ENCODE measurements at places on chromosomes 12 and 14. TPM values are rescaled to one million over a fixed set of nuclear protein-coding genes. Genes with fewer than 3 reads are reported as not detected.
A peak's percentile ranks its signal among the peaks of the same experiment; 100 is the strongest.

- peaks cover 14% of the 10 kb centered on the region for H3K4me1 ChIP-seq
- no peaks in the 10 kb centered on the region for H3K36me3 ChIP-seq
- H3K27ac ChIP-seq: no peak overlapping the region
Observed at GRCh38 chr12:123973552-123974341, 732 bp downstream of the ZNF664 start.

DNA sequence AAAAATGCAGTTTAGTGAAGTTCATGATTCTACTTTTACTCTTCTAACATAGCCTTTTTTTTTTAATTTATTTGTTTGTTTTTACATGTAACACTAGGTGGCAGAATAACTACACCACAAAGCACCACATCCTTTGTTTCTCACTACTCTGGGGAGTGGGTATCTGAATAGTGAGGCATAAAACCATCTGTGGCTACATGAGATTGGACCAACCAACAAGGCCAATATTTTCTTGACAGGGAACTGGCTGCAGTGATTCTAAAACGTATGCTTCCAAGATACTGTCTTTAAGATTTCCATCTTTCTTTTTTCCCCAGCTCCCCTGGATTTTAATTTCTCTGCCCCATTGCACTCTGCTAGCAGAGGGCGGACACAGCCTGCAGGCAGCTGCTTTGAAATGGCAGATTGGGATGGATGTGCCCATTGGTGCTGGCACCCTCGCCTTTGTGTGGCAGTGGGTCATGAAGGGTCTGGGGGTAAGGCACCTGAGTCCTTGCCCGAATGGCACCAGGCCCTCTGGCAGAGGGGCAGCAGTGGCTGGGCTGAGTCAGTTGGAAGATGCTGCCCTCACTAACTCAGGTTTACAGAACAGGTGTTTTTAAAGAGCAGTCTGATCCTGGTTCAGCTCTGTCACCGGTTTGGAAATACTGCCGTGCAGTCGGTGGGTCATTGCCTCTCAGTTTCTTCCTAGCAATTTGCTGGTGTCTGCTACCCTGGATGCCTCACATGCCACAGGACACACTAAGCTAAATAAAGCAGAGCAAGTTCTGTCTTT lies 429.1 kb downstream of the RAD51B start:
- no peaks in the 10 kb centered on the region for H3K36me3 ChIP-seq
- no peaks in the 10 kb centered on the region for H3K27me3 ChIP-seq
- H3K27ac ChIP-seq: no peak overlapping the region
- peaks cover 65% of the 10 kb centered on the region for H3K4me1 ChIP-seq

DNA sequence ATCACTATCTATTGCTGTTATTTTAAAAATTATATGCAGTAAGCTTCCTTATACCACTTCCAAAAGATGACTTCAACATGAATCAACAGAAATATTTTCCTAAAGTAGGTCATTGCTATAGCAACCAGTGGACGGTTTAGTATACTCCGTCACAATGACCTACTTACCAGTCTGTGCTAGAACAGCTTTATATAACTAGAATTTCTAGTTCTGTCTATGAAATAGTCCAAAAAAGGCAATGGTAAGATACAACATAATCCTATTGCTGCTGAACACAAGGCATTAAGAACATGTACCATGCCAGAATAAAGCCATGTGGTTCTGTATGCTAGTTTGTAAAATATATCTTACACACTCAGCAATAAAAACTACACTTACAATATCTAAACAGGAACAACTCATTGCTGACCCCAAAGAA lies 40.7 kb upstream of the MTERF2 start:
- H3K4me1 ChIP-seq: no peaks in the 10 kb centered on the region
- no peak overlapping the region for H3K27ac ChIP-seq
- no peaks in the 10 kb centered on the region for H3K36me3 ChIP-seq
- no peak overlapping the region for H3K4me3 ChIP-seq
- H3K27me3 ChIP-seq: no peaks in the 10 kb centered on the region

DNA sequence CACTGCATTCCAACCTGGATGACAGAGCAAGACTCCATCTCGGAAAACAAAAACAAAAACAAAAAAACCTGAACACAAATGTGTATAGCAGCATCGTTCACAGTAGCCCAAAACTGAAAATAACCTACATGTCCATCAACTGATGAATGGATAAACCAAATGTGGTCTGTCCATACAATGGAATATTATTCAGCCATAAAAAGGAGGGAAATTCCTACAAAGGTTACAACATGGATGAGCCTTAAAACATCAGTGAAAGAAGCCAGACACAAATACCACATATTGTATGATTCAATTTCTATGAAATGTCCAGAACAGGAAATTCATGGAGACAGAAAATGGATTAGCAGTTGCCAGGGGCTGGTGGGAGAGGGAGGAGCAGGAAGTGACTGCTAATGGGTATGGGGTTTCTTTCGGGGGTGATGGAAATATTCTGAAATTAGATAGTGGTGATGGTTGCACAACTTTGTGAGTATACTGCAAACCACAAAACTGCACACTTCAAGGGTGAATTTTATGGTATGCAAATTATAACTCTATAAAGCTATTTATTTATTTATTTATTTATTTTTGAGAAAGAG lies 4.0 kb downstream of the MYL2 start:
- H3K4me3 ChIP-seq: no peak overlapping the region
- no peaks in the 10 kb centered on the region for H3K27me3 ChIP-seq
- H3K36me3 ChIP-seq: no peaks in the 10 kb centered on the region
- no peak overlapping the region for H3K27ac ChIP-seq
- no peak for DNase-seq
- peaks cover 20% of the 10 kb centered on the region for H3K4me1 ChIP-seq

GRCh38 chr12:6827982-6828780 lies at the start of gene P3H3:
TSS of gene P3H3 (plus strand) at chr12:6828407. CDS start at chr12:6828441, 34 bp downstream.
- peak; percentile 86 for DNase-seq
- H3K36me3 ChIP-seq: peaks cover 3% of the 10 kb centered on the region
- H3K27me3 ChIP-seq: peaks cover 33% of the 10 kb centered on the region
- peak within 1 kb of the TSS; percentile 59 for H3K27ac ChIP-seq
- peaks cover 29% of the 10 kb centered on the region for H3K4me1 ChIP-seq

DNA sequence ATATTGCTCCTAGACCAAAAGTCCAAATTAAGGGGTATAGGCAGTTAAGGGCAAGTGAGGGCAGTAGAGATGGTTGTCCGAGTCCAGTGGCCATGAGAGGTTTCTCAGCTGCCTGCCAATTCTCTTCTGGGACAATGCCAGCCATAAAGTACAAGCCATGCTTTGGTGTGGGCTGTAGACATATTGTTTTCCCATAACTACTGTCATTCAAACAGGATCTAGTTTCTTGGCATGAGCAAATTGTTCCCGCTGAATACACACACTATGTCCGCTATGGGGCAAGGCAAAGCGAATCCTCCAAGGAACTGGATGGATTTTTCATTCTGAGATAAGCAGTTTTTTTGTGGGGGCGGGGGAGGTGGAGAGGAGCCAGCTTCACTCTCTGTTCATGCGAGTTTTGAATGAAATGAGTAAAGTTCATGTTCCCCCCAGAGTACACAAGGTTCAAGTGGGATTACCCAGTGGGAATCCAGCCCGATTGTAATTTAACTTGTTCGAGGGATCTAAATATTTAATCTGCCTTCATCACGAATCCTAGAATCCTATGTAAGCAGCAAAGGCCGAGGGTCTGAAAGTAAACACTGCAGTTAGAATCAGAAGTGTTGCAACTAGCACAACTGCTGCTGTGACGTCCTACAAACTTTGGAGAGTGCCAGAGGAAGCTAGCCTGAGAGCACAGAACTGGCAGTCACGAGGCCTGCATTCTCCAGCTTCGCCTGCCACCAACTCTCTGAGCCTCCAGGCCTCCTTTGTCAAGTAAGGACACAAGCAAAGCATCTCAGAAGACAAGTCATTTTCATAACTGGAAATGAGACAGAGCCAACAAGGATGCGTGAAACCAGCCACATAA lies 137.0 kb downstream of the CRADD start:
- H3K4me1 ChIP-seq: peaks cover 5% of the 10 kb centered on the region
- no peak for DNase-seq
- no peak overlapping the region for H3K4me3 ChIP-seq

GRCh38 chr12:114041136-114041535 lies 75.0 kb upstream of the RBM19 start:
- H3K36me3 ChIP-seq: no peaks in the 10 kb centered on the region
- H3K27ac ChIP-seq: no peak overlapping the region
- H3K4me3 ChIP-seq: no peak overlapping the region
- DNase-seq: no peak
- H3K27me3 ChIP-seq: no peaks in the 10 kb centered on the region
- H3K4me1 ChIP-seq: no peaks in the 10 kb centered on the region

DNA sequence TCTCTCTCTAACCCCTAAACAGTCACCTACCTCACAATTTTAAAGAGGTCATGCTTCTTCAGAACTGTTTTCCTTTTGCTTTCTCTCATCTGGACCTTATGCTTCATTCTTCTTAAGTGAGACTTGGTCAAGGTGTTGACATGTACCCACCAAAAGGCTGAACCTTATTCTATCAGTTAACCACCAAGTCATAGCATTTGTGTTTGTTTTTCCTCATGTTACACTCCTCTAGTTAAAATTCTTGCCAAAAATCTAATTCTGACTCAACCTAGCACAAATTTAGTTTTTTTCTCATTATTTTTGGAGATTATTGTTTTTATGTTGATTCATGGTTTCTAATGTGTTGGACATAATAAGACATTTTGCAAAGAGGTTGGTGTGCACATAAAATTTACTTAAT lies 578.6 kb downstream of the SLC16A7 start:
- H3K27ac ChIP-seq: no peak overlapping the region
- no peak for DNase-seq
- H3K4me1 ChIP-seq: no peaks in the 10 kb centered on the region

GRCh38 chr12:127133675-127134335 lies 1133.2 kb upstream of the TMEM132C start:
- DNase-seq: peak; percentile 24
- no peaks in the 10 kb centered on the region for H3K27me3 ChIP-seq
- H3K27ac ChIP-seq: no peak overlapping the region
- 0 out of 2 replicates have a peak, but pooled peaks cover 3% of the 10 kb centered on the region for H3K36me3 ChIP-seq
- H3K4me1 ChIP-seq: no peaks in the 10 kb centered on the region

DNA sequence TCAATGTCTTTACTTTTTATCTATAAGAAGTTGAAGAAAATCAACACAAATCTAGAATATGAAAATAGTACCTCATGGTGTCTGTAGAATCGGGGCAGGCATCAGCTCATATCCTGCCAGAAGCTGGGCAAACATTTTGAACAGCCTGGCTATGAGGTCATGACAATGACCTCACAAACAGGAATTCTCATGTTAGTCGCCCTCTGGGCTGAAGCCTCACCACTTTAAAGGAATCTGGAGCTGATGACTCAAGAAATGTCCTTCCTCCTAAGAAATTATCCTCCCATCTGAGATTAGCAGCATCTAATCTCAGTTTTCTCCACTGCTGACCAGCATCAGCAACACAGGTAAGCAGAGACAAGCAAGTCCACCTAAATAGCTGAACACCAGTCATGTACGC lies 27.1 kb downstream of the CLIP1 start:
- H3K27me3 ChIP-seq: no peaks in the 10 kb centered on the region
- H3K4me3 ChIP-seq: no peak overlapping the region
- DNase-seq: no peak
- peaks cover 4% of the 10 kb centered on the region for H3K4me1 ChIP-seq
- H3K27ac ChIP-seq: peak overlapping the region; percentile 61

- no peaks in the 10 kb centered on the region for H3K27me3 ChIP-seq
- no peak overlapping the region for H3K4me3 ChIP-seq
- peaks cover 17% of the 10 kb centered on the region for H3K4me1 ChIP-seq
- no peak for DNase-seq
- H3K36me3 ChIP-seq: no peaks in the 10 kb centered on the region
Observed at GRCh38 chr12:89514751-89515150, 9.8 kb downstream of the GALNT4 start.

DNA sequence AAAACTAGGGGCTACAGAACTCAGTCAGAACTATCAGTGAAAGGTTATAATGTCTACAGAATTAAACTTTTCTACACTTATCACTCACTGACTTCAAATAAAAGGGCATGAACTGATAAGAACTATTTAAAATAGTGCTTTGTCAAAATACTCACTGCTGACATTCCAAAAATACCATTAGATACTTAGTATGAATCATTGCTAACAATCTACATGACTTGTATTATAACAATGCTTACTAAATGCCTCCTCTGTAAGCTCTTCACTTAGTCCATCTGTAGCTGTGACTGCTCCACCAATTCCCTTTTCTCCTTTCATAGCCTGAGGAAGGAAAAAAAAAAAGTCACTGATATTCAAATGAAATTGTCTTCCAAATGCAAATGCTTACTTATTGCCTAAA lies 17.0 kb downstream of the NFYB start:
- H3K36me3 ChIP-seq: peaks cover 31% of the 10 kb centered on the region
- H3K27me3 ChIP-seq: no peaks in the 10 kb centered on the region
- H3K4me3 ChIP-seq: no peak overlapping the region
- H3K4me1 ChIP-seq: peaks cover 15% of the 10 kb centered on the region
- no peak for DNase-seq

DNA sequence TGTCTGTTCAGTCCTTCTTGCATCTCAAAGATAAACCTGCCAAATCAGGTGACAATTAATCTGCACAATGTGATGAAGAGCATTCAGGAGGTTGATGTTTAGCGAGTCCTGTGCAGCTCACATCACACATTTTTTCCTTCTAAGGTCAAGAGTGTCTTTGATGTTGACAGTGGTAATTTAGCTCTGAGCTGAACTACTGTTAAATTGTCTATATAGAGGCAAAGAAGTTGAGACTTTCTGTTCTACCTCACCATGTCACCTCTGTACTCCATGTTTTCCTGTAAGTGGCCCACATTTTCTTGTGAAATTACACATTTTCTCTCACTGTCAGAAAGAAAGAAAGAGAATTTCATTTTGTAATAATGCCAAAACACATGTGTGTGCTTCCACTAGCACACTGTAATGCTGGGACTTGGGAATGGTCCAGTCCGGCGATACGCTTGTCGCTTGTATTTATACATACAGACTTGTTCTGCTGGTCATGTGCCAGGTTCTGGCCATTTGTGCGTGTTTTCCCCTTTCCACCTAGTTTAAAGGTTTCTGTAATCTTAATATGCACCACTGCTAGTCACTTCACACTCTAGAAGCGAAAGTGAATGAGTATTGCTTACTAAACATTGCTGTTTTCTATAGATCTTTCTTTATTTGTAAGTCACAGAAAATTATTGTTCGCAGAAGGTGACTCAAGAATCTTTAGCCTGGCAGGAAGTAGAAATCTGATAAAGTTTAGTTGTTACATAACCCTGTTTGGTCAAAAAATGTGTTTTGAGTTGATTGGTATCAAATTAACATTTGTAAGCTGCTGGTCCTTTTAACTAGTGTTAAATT lies 328.9 kb downstream of the TMTC2 start:
- peaks cover 8% of the 10 kb centered on the region for H3K36me3 ChIP-seq
- no peaks in the 10 kb centered on the region for H3K27me3 ChIP-seq
- DNase-seq: no peak
- no peak overlapping the region for H3K4me3 ChIP-seq
- no peaks in the 10 kb centered on the region for H3K4me1 ChIP-seq

GRCh38 chr14:38710881-38711280 lies 392.2 kb downstream of the SEC23A start:
- no peak overlapping the region for H3K4me3 ChIP-seq
- no peaks in the 10 kb centered on the region for H3K36me3 ChIP-seq
- no peaks in the 10 kb centered on the region for H3K4me1 ChIP-seq
- H3K27me3 ChIP-seq: no peaks in the 10 kb centered on the region
- DNase-seq: no peak
- no peak overlapping the region for H3K27ac ChIP-seq

The STYX gene
- total RNA-seq: 43.1 TPM

The TSPAN31 gene
- 32.9 TPM for total RNA-seq

The RBP5 gene
- total RNA-seq: 3.0 TPM

The TAS2R42 gene
- not detected for total RNA-seq

The KRT2 gene
- total RNA-seq: not detected

The PZP gene
- total RNA-seq: not detected
